ENCODE measurements at places on chromosomes 7 and 10. TPM values are rescaled to one million over a fixed set of nuclear protein-coding genes. Genes with fewer than 3 reads are reported as not detected.

- no peak for DNase-seq
These were observed 147.2 kb upstream of the KLF14 start for GRCh38 chr7:130881091-130881798.

DNA sequence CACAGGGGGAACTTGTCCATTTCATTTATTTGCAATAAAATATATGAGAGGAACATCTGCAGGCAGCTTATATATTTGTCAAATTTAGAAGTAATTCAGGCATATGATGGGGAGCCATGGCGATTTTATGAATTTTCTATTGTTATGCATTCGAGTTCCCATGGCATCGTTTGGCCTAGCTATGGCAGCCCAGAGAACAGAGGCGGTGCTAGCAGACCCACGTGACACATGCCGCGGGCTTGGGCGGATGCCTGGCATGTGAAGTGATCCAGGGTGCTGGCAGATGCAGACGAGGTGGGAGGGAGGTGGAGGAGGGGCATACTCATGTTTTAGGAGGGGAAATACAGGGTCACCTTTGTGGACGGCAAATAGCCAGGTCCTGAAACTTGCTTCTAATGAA, 560.0 kb upstream of the GALNT17 start:
- DNase-seq, result no peak

DNA sequence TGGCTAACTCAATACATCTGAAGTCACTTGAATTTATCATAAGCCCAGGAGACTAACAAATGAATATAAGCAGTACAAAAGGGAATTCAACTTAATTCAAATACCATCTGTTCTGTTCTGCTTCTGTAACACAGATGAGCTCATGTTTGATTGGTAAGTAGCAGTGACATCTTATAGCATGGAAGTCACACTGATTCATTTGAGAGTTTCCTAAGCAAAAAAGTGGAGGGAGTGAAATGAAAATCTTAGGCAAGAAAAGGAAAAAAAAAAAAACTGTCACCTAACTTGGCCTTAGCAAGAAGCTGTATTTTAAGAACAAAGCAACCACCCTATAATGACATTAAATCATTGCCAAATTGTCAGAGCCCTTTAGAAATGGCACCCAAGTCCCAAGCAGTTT, 49.5 kb downstream of the SMURF1 start:
- DNase-seq, result no peak

DNA sequence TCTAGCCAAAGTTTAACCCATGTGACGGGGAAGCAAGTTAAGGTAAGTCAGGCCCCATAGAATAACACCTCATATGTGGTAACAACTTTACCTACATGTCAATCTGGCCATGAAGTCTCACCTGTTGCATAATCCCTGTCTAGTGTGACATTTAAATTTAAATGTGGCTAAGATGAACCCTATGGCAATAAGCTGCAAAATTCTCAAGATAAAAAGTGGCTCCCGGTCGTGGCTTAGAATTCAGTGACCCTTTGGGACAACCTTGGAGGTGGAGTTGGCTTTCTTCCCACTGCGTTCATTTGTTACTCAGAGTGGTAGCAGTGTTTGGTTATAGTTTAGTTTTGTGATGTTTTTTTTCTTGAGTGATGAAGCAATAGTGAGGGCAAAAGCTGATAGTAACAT, 90.6 kb downstream of the ARID5B start:
- DNase-seq, result peak; percentile 81

DNA sequence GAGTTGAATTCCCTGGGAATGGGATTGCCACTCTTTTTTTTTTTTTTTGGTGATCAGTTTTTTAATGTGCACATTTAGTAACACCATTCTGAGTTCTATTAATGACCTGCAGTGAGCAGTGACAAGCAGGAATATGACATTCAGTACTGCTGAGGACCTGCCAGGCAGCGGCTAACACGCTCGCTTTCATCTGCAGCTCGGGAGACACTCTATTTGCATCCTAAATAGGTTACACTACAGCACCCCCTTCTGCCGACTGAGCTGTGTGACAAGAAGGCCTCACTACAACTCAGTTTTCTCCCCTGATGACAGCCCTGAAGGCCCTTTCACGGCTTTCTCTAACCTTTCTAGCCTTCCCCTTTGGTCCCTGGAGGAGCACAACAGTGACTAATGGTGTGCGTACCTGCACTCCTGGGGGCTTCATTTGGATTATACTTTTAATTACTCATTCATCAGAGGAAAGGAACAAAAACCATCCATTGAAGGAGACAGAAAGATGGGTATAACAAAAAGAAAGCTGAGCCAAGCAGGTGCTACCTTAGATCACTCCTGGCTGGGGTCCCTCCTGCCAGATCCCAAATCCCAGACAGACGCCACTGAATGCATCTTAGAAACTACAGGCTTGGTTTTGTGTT, 872.4 kb downstream of the LRMDA start:
- peak; percentile 92 for DNase-seq

DNA sequence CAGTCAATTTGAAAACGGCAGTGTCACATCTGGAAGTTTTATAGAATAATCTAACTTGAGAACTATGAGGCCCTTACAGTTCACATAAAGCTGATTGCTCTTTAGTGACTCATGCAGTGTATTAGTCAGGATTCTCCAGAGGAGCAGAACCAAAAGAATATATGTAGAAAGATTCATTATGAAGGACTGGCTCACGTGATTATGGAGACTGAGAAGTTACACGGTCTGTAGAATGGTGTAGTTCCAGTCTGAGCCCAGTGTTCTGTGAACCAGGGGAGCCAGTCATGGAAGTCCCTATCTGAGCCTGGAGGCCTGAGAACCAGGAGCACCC, 21.5 kb downstream of the RBM33 start:
- DNase-seq, result no peak

PNLIPRP1 gene
- not detected for total RNA-seq

CHST15 gene
- total RNA-seq, result 1.9 TPM

Measured in cardiac muscle cell (in vitro differentiated cells and primary cell).